ENCODE measurements at places on chromosomes 6 and 20.

DNA sequence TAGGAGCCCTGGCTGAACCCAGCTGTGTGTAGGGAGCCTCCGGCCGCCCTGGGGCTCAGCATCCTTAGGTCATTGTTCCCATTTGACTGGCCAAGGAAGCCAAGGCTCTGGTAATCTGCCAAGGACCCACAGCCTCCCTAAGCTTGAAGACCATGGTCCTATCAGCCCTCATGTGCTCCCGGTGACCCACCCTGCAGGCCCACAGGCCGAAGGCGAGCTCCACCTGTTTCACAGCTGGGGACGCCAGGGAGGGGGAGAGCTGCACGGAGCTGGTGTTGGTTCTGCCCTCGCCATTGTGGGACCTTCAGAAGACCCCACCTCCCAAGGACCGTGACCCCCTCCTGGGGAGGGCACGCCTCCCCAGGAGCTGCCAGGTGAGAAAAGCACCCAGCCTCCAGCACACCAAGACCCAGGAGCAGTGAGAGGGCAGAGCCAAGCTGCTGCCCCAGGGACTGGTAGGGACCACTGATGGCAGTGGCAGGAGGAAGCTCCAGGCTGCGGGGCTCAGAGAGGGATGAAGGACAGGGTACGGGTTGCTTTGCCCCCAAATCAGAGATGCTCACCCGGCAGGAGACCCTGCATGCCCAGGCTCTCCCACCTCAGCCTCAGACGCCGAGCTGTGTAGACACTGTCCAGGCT, 30.7 kb upstream of the MRGBP start:
- DNase-seq: no peak

DNA sequence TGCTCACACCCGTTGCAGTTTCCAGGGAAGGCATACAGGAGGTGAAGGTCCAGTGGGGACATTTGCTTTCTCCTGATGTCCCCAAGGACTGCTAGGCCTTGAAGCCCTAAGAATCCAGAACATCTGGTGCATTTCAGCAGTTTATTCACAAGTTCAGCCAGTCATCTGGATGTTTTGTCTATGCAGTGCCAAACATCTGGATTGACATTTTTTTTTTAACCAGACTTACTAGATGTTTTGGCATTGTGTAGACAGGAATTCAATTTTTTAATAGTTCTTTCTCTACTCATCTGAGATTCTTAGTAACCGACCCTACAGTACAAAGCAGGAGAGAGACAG, 256.2 kb downstream of the CLIC5 start:
- no peak for DNase-seq

GRCh38 chr6:12355354-12355753, 65.2 kb downstream of the EDN1 start:
- no peak for DNase-seq

DNA sequence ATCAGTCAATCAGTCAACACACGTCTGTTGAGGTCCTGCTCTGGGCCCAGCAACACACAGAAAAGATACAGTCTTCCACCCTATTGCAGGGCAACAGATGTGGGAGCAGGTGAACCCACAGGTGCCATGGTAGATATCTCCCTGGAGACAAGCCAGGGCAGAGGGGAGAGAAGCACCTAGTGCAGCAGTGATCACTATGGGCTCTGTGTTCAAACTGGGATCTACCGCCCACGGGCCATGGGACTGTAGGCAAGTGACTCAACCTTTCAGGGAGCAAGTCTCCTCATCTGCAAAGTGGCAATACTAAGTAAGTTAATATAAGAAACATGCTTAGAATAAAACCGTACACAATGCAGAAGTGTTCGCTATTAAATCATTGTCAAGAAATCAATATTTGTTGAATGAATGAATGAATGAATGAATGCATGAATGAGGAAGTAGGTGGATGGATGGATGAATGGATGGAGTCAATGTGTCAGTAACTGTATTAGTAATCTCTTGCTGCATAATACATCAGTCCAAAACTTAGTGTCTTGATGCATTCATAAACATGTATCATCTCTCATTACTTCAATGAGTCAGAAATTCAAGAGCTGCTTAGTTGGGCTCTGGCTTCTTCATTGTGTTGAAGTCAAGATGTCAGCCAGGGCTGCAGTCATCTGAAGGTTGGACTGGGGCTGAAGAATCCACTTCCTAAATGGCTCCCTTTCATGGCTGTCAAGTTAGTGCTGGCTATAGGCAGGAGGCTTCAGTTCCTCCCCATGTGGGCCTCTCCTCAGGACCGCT, 31.9 kb upstream of the NFATC2 start:
- DNase-seq: no peak

DNA sequence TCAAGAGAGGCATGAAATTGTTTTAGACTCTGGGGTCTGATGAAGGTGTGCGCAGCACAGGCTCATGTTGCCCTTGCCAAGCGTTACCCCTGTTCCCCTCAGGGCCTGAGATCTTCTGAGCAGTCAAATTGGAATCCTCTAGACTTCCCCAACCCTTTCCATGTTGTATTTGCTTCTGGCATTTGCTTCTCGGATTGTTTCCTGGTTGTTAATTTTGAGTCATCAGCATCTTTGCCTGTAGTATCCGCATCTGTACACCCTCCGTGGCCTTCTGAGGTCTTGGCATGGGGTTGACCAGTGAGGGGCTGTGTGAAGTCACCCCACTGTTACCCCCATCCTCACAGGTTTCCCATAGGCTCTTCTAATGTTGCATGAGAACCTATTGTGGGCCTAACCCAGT, 40.9 kb downstream of the SLC24A3 start:
- DNase-seq: no peak
